ENCODE measurements at places on chromosomes 3 and 15.

DNA sequence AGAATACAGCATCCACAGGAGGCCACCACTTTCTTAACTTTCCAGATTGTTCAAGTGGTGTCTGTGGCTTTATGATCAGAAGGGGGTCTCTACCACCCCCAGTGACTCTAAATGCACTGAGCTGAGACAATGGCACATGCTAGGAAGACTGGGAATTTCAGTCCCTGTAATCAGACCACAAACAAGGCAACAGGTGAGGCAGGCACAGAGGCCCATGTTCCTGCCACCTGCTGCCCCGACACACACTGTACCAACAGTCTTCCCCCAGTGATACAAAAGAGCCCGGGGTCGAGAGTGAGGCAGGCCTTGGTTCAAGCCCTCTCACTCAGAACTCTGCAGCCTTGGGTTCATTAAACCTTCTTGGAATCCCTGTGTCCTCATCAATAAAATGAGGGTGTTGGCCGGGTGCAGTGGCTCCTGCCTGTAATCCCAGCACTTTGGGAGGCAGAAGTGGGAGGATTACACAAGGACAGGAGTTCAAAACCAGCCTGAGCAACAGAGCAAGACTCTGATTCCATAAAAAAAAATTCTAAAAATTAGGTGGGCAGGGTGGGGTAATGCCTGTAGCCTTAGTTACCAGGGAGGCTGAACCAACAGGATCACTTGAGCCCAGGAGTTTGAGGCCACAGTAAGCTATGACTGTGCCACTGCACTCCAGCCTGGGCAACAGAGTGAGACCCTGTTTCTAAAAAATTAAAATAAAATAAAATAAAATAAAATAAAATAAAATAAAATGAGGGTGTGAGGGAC, 55.8 kb downstream of the ADCY5 start:
- DNase-seq: peak; percentile 24

DNA sequence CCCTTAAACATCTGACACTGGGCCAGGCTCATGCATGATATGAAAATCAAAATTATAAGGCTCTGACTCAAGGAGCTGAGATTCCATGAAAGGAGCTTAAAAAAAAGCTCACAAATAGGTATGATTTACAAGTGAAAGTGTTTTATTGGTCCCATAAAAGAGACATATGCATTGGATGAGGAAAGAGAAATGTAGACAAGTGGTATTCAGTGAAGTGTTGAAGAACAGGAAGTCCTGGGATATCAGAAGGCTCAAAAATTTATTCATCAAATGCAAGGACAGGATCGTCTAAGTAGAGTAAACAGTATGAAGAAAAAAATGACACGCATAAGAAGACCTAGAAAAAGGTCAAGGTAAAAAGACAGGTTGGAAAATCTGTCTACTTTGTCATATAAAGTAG, 188.9 kb downstream of the CBLB start:
- no peak for DNase-seq

DNA sequence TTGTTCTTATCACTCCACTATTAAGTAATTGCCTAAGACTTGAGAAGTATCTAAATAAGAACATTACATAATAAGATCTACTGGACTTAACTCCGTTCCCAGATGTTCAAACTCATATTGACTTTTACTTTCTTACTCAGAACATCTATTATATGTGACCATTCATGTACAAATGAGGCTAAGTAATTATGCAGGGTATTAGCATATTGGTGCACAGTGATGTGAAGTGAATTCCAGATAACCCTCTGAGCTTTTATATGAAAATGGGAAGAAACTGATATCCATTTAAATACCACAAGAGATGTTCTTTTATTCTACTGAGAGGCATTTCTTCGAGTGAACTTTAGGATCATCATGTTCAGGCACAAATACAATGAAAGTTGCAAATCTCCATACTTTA, 135.7 kb downstream of the ZPLD1 start:
- no peak for DNase-seq

DNA sequence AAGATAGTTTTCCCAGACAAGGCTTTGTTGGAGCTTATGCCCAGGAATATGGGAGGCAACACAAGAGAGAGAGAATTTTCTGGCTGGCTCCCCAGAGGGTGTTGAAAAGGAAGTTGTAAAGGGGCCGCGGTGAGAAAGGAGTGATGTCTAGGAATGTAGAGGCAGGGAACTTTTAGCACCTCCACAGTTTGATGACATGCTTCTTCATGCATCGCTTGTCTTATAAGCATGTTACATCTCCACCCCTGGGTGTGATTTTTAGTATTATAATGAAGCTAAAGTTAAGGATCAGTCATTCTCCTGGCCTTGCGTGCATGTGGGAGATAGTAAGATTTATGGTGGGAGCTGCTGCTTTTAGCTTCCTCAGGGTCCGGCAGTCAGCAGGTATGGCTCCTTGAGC, 32.8 kb upstream of the TF start:
- no peak for DNase-seq

DNA sequence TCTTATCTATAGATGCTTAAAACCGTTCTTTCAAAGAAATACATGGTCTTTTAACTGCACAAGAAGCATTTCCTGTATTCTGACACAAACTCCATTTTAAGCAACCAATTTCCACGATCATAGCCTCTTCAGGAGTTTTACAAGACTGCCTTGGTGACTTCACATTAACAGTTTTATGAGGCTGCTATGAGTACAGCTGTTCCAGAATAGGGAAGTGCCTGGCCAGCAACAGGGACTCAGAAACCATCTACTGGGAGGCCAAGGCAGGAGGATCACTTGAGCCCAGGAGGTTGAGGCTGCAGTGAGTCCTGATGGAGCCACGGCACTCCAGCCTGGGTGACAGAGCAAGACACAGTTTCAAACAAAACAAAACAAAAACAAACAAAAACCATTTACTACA, 78.4 kb downstream of the B3GNT5 start:
- DNase-seq: no peak

- peak; percentile 24 for DNase-seq
Measured at GRCh38 chr3:103047640-103048039, 612.8 kb downstream of the ZPLD1 start.

DNA sequence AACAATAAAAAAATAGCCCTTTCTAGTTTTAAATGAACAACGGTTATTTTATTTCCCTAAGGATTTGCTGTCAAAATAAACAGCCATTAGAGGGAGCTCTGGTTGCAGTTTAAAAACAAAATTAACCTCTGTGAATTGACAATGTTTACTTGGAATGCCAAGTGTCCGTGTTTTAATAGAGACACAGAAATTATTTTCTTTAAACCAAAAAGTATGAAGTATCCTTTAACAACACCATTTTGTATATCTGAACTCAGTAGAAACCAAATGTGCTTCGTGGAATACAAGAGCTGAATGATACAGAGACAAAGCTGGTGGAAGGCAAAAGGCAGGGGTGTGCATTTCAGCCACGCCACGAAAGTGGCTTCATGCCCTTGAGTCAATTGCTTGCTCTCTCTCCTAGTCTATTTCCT, 74.4 kb downstream of the MOBP start:
- DNase-seq: peak; percentile 15

DNA sequence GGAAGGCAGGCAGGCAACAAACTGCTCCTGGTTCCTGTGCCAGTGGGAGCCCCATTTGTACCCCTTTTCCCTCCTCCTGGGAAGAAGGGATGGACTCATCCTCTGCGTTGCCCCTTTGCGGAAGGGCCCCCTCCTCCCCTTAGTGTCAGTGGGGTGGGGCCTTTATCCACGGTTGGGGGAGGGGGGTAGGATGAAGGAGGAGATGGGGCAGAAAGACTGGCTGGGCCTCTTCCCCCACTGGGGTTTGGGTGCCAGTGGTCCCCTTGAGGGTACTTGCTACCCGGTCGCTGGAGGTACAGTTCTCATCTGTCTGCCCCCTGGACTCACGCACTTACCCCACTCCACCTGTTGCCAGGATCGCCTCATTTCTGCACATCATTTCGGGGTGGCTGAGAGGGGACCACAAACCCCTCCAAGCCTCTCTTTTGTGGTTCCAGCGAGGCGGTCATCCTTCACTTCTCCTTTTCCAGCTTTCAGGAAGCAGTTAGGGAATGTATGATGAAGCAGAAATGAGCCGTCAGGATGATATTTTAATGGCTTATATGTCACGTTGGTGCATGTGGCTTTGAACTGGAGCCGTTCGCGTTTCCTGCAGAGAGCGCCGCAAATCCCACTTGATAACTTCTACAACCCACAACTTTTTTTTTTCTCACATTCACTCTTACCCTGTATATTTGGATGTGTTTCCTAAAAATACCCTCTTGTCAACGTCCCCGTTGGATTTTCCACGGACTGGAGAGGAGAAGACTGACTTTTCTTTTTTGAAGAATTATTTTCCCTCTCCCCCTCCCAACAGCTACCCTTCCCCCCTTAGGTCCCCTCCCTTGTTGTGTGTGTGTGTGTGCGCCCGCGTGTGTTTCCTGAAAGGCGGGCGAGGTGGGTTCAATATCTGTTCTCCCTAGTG, at the start of gene ZIC4:
Gene ZIC4 (minus strand): TSS at position 516 of the 904 bp plus-strand sequence. CDS start 3,746 bp downstream, outside the sequence.
- peak; percentile 62 for DNase-seq

GRCh38 chr15:57335719-57336118, 40.6 kb upstream of the CGNL1 start:
- no peak for DNase-seq

DNA sequence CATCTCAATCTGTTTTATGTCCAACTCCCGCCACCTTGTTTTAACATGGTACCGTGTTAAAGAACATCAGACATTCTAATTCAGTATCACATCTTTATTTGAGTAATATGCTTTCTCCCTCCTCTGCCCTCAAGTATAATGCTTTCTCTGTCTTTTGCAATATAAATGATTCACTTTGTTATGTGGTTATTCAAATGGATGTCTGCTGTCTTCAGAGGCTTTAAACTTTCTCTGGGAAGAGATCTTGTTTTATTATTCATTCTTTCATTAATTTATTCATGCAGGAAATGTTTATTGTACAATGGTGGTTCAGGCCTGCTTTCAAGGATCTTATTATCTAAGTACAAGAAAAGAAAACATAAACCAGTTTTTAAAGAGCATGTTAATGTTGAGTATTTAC, 57.1 kb downstream of the RAP2B start:
- peak; percentile 47 for DNase-seq

- DNase-seq: peak; percentile 100
Measured at GRCh38 chr3:177468331-177468730, 271.0 kb upstream of the TBL1XR1 start.

DNA sequence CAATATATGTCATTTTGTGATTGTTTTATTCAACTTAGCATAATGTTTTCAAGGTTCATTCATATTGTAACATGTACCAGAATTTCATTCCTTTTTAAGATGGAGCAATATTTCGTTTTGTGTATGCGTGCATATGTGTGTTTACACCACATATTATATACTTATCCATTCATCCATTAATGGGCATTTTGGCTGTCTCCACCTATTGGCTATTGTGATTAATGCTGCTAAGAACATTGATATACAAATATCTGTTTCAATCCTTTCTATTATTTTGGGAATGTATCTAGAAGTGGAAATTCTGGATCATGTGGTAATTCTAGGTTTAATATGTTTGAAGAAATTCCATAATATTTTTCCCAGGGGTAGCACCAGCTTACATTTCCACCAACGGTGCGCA, 403.9 kb upstream of the LMCD1 start:
- DNase-seq: no peak

GRCh38 chr3:73733746-73734145, 109.0 kb upstream of the PDZRN3 start:
- DNase-seq: no peak

- no peak for DNase-seq
Measured at GRCh38 chr3:46910166-46910760, 32.7 kb downstream of the PTH1R start.

DNA sequence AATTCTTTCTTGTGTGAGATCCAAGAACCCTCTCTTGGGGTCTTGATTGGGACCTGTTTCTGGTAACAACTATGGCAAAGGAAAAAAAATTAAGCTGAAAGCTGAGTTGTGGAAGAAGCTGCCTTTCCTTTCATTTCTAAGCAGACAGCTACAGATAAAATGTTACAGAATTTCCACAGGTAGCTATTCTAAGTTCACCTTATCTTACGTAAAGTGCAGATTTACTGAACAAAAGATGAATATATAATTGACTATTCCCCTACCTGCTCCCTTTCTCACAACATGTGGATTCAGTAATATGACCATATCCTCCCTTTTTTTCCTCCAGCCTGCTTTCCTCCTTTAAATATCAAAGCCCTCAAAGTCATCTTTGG, 36.6 kb downstream of the CLEC3B start:
- DNase-seq: no peak

DNA sequence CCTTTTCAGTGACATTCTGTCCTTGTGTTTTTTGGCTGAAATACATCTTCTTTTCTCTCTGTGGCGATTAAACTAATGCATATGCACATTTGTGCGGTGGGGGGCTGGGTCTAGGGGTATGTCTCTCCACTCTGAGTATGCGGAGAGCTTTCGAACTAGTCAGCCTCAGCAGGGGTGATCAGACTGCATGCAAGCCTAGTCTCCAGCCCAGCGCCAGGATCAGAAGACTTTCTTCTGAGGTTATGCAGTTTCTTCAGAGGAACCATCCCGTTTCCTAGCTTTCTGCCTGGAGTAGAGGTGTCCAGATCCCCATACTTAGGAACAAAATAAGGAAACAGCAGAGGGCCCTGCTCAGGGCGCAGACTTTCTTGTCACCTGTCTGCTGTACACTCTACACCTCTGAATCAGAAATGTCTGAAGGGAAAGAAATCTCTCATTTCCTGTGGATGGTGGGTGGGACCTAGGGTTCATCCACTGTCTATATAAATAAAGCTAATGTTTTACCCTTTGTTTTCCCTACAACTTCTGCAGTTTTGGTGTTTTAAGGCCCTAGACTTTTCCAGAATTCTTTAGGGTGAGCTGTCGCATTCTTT, 230.4 kb downstream of the ABHD5 start:
- DNase-seq: no peak

DNA sequence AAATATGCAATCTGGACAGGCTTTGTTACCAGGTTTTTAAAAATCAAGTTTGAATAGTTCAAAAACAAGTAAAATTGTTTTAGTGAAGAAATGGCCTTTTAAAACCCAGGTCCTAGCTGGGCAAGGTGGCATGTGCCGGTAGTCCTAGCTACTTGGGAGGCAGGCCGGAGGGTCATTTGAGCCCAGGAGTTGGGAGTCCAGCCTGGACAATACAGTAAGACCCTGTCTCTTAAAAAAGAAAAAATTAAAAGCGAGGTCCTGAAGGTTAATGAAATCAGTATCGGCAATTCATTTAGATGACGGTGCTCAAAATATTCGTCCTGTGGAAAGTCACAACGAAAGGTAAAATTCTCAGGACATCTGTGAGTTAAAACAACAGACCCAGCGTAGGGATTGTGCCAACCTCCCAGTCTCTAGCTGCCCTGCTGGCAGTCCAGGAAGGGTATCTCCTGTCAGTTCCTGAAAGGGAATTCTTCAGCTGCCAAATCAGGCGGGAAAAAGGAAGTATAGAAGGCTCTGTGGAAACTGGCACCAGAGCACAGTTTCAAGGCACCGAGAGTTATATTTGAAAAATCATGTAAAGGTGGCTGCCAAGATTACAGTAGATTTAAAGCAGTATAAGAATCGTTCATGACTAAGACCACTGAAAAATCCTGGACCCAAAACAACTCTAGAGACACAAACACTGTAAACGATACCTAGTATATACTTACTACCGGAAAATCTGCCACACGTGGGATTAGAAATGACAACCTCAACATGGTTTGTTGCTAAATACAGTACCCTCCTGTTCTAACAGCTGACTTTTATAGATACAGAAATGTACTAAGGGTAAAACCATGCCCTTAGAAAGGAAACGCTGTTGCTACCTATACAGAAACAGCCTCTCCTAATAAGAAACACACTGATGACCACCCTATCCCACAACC, 1.2 kb upstream of the ABHD17C start:
- DNase-seq: peak; percentile 9
